Kidney (tissue), 22 donors: ENCODE measurements at places on chromosomes 6 and 20.

DNA sequence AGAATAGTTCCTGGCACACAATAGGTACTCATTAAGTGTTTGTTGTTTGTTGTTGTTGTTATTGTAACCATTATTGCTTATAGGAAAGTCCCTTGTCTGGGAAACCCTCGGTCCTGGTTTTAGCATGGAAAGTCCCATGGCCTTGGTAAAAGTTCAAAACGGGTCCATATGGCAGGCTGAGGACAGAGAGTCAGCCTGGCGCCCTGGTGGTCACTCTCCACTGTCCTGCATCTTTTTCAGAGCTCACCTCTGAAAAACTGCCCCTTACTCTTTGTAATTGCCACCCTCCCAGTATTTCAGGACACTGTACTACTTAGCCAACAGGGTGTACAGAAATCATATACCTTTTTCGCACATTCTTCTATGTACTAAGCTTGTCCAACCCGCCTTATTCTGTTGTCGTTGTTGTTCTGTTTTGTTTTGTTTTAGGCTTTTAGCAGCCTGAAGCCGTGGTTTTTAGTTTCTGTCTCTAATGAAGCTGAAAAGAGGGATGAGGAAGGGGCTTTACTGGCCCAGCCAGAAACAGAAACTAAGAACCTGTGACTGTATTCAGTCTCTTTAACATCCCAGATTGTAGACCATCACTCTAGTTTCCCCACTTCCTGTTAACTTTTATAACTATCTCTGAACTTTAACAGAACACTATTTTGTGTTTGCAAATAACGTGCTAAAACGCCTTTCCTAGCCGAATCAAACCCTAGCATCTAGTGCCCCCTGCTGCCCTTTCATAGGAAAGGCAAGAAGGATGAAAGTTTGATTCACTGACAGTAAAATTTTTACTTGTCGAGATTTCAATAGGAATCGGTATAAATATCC lies 7.6 kb upstream of the TMEM14A start:
- peak; percentile 54 for DNase-seq

- DNase-seq, result no peak
These were observed 4.2 kb downstream of the RBM39 start for GRCh38 chr20:35737865-35738333.

- DNase-seq, result no peak
These were observed 33.2 kb upstream of the TAF8 start for GRCh38 chr6:42017021-42017643.

DNA sequence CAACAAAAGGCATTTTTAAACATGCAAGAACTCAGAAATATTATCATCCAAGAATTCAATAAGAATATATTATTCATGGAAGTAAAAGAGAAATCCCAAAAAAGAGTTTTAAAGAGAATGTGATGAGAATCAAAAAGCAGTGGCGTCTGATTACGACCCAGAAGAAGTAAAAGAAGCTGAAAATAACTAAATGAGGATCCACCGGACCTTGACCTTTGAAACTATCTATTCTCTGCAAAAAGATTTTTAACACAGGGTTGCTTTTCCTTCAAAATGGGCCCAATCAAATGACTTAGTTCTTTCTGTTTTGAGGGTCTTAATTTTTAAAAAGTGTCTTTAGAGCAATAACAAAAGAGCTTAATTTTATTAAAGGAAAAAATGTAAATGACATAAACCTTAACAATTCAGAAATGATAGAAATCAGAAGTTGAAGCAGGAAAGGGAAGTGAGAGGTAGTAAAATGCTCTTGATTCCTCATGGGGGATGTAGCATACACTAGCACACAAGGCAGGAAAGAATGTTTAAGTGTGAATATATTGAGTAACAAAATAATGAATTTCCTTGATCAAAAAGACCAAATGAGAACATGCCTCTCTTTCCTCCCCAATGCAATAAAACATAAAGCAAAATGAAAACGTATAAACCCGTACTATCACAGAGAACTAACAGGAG lies 223.1 kb upstream of the PRDM1 start:
- no peak for DNase-seq

- DNase-seq, result no peak
These were observed 24.3 kb upstream of the LSM14B start for GRCh38 chr20:62097881-62098407.
